NCI-H1105 (cell line): ENCODE measurements at places on chromosomes 11 and 22.

GRCh38 chr11:68690671-68691401 lies 6.5 kb downstream of the GAL start:
- no peak for DNase-seq

DNA sequence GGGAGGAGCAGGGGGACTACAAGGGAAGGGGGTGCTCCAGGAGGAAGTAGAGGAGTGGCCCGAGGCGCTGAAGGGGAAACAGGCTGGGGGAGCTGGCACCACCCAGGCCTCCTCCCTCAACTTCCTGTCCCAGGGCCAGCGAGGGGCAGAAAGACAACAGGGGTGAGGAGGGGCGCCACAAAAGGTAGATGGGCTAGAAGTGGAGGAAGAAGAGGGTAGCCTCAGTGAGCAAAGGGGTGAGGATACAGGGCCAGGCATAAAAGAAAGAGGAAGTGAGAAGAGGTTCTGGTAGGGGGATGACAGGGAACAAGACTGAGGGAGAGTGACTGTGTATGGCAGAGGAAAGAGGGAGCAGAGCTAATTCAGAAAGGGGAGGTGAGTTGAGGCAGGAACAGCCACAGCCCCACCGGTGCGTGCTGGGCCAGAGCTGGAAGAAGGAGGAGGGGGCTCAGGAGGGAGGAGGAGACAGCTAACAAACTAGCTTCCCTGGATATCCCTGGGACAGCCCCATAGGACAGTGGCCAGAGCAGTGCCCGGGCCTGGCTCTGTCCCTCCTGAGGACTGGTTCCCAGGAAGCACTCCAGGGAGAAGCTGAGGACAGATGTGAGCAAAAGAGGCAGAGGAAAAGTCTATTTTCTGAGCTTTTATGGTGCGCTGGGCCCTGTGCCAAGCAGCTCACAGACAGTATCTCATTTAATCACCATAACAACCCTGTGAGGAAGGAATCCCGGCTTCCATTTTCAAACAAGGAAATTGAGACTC lies 8.5 kb downstream of the DCHS1 start:
- DNase-seq, result no peak

DNA sequence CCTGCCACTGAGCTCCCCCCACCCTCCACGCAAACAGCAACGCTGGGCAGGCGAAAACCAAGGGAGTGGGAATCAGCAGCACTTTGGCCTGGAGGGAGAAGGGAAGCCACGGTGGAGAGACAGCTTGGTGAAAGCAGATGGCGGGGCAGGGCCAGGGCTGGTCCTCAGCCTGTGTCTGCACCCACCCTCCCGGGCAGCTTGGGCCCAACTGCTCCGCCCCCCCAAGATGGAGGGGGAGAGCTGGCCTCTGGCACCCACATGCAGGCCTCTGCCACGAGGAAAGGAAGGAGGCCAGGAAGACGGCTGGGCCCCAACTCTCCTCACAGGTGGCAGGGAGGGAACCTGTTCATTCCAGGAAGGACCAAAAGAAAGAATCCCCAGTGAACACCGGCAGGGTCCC lies 17.8 kb downstream of the MAFF start:
- DNase-seq, result no peak

DNA sequence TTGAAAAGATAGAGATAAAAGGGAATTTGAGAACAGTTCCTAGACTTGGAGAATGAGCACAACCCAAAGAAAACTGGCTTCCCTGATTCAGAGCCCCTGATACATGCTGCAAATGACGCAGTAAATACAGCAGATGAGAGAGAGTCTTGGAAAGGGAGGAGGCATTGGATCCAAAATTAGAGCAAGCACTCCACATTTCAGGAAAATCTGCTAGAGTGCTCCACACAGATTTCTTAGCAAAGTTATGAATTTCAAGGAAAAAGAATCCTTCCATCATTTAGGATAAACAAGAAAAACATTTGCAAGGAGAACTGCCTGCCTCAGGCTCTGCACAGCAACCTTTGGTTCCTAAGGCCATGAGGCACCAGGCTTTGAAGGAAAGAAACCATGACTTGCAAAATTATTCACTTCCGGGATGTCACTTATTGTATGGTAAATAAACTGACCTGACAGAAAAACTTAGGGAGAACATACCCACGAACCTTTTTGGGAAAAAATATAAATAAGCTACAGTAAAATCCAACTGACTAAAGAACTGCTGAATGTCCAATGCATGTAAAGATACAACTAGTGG lies 89.8 kb upstream of the RTL6 start:
- no peak for DNase-seq

- no peak for DNase-seq
These were observed 43.8 kb downstream of the NAT10 start for GRCh38 chr11:34149274-34149673.

DNA sequence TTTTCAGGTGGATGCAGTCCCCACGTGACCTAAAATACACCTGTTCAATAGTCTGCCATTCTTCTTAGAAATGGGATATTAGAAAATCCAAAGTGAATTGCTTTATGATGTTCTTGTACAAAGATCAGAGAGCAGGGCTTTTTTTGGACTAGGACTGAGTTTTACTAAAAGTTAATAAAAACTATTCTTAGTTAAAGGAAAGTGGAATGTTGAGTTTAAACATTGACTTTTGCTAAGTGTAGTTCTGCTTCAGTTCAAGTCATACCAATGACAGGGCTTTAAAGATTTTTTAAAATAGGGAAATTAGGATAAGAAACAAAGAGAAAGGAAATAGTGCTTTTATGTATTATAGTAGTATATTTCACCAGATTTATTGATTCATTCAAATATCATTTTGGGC lies at the start of gene SLC22A24:
TSS of gene SLC22A24 (minus strand) at position 101 of the 400 bp plus-strand sequence. CDS start 442 bp downstream, outside the sequence.
- no peak for DNase-seq

GRCh38 chr11:90204832-90205646 lies 17.8 kb downstream of the CHORDC1 start:
- DNase-seq, result peak; percentile 16

- no peak for DNase-seq
These were observed 8.2 kb downstream of the DDX17 start for GRCh38 chr22:38497869-38498268.

- DNase-seq, result no peak
These were observed 21.4 kb downstream of the MN1 start for GRCh38 chr22:27780161-27780575.

DNA sequence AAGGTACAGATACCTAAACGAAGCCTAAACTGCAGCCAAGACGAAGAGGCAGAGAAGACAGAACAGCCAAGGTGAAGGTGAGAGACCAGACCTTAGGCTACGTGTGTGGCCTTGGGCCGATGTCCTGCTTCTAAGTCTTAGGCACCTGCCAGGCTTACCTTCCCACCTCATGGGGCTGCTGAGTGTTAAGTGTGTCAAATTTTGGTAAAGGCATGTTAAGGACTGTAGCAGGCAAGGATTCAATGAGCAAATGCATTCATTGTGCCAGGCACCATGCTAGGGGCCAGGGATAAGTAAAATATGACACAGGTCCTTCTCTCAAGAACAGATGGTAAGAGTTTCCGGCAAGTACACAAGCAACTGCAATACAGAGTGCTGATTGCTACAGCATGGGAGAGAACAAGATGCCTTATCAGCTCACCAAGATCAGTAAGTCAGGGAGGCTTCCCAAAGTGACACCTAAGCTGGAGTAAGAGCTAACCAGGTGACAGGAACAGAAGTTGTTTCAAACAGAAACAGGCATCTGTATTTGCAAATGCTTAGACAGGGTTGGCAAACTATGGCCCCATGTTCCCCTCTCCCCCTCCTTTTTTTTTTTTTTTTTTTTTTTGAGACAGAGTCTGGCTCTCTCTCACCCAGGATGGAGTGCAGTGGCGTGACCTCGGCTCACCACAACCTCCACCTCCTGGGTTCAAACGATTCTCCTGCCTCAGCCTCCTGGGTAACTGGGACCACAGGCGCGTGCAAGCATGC lies 46.7 kb downstream of the CLTCL1 start:
- DNase-seq, result no peak
